ENCODE measurements at places on chromosomes 7 and 10.

DNA sequence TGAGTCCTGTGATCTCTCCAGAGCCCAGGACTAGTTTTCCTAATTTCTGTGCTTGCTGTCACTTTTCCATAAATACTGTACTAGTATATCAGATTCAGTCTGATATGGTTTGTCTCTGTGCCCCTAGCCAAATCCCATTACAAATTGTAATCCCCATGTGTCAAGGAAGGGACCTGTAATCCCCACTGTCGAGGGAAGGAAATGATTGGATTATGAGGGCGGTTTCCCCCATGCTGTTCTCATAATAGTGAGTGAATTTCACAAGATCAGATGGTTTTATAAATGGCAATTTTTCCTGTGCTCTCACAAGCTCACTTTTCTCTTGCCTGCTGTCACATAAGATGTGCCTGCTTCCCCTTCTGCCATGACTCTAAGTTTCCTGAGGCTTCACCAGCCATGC is 54.8 kb upstream of the IFRD1 start:
- DNase-seq: no peak

- no peak for DNase-seq
These were observed 3.7 kb downstream of the TRIL start for GRCh38 chr7:28954471-28954870.

- DNase-seq: no peak
These were observed 224.3 kb downstream of the PARD3 start for GRCh38 chr10:34590793-34591192.

GRCh38 chr7:84714765-84715164 is 472.1 kb downstream of the SEMA3D start:
- no peak for DNase-seq
